ENCODE measurements at places on chromosomes 3 and 15.

GRCh38 chr15:50377867-50378751, 23.1 kb upstream of the GABPB1 start:
- no peak for DNase-seq

GRCh38 chr3:46479021-46479420, 14.3 kb upstream of the LTF start:
- DNase-seq: no peak

DNA sequence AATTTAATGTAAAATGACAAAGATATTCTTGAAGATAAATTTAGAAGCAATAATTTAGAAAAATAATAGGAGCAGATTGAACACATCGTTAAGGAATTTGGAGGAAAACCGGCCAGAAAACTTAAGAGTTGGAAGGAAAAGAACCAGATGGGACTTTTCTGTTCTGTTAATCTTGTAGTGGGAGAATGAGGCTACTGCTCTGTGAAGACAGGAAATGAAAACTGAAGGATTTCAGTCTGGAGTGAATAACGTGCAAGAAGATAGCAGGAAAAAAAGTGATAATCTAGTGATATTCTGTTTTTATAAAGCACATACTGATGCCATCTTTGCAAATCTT, 74.2 kb downstream of the DPPA2 start:
- DNase-seq: no peak

DNA sequence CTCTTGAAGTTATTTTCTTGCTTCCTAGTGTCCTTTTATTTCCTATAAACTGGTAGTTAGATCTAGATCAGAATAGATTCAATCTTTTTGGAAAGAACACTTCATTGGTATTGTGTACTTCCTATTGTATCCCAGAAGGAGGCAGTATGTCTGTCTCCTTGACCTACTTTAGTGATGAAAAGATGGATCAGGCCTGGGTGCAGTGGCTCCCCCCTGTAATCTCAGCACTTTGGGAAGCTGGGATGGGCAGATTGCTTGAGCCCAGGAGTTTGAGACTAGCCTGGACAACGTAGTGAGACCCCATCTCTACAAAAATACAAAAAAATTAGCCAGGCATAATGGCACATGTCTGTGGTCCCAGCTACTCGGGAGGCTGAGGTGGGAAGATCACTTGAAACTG, 12.0 kb downstream of the BSN start:
- no peak for DNase-seq

DNA sequence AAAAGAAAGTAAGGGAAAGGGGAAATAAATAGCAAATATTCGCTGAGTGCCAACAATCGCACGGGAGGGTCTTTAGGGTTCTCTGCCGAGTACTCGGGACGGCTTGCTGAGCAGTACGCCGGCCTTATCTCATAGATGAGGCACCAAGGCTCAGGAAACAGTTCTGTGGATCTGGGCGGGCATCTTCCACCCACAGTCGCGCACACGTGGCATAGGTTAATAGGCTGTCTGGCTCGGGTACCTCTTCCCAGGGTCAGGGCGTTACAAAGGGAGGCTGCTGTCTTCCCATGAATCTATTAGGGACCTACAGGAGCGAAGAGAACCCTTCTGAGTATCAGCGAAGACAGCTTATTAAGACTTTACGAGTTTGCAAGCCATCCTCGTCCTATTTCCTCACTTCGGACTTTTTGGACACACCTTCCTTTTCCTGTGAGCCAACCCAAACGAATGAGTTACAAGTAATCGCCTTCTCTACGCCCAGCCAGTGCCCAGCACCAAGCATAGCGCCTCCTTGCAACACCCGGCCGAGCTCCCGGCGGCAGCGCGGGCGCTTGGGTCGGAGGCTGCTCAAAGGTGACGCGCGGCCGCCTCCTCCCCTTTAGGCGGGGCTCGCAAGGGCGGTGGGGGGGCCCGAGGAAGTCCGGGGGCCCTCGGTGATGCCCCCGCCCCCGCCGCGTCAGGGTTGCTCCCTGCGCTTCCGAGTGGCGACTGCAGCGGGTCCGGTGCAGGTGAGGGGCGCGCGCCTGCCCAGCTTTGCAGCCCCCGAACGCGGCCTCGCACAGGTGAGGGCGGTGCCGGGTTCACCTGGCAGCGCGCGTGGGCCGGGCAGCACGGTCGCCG, at the start of gene MCTP2:
Gene MCTP2, plus strand, starts transcription at position 679 of the 840 bp plus-strand sequence. CDS start 66,705 bp downstream, outside the sequence.
- DNase-seq: no peak

GRCh38 chr15:69094124-69094921, 66.1 kb upstream of the GLCE start:
- no peak for DNase-seq

- DNase-seq: no peak
These were observed 621.7 kb downstream of the ZPLD1 start for GRCh38 chr3:103056542-103056941.

- no peak for DNase-seq
These were observed 13.4 kb downstream of the B3GNT5 start for GRCh38 chr3:183266454-183266853.

DNA sequence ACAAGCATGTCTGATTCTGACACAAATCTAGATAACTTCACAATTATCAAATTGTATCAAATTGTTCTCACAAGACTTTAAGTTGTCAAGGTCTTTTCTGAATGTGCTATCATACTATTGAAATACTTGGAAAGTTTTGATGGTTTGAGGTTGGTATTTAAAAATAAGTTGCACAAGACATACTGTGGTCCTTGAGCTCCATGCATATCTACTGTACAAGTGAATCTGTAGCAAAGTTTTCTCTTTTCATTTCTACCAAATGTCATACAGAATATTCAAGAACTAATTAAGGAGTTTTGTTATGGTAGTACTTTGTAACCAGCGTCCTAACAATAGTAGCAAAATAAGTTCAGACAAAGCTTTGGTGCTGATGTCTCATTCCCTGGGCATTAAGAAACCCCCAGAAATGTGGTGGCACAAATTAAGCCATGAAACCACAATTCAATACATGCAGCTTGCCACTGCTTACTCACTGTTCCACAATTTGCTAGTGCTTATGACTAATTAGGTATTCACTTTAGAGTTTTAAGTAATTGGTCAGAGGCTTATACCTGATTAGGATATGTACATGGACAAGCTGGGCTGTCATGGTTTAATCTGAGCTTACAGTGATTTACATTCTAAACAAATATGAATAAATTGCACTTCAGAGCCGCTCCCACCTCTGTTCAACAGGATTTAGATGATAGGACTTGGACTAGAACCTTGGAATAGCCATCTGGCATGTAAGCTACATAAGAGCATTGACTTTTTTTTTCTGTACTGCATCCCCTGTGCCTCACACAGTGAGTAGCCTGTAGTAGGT, 8.8 kb downstream of the TBC1D23 start:
- no peak for DNase-seq

GRCh38 chr3:153615863-153616262, 453.8 kb downstream of the RAP2B start:
- no peak for DNase-seq

DNA sequence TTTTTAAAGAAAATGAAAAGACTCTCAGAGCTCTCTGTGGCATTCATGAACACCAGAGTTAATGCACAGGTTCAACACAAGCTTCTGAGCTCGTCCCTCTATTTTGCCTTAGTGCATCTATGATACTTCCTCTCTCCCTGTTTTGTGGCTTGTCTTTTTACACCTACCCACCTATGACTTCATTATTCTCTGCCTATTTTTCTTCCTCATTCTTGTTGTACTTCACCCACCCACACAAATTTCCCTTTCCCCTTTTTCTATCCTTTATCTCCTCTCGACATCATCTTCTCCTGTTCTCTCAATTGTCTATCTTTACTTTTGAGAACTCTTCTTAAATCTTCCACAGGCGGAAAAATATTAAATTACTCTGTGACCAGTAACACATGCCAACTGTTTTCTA, 48.6 kb downstream of the OR5H15 start:
- no peak for DNase-seq

DNA sequence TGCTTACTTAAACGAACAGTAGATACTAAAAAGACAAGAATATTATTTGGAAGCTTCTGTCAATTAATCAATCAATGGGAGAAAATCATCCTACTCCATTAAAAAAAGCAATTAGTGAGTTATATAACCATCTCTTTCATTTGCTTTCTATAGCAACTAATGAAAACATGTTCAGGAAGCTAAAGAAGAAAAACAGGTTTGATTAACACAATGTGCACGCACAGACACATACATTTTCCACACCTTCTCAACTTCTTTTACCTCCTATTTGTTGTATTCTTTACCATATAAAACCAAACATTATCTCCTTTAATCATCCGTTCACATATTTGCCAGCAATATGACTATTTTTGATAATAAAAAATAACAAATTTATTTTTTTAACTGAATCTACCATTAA, 111.3 kb downstream of the GBE1 start:
- no peak for DNase-seq

DNA sequence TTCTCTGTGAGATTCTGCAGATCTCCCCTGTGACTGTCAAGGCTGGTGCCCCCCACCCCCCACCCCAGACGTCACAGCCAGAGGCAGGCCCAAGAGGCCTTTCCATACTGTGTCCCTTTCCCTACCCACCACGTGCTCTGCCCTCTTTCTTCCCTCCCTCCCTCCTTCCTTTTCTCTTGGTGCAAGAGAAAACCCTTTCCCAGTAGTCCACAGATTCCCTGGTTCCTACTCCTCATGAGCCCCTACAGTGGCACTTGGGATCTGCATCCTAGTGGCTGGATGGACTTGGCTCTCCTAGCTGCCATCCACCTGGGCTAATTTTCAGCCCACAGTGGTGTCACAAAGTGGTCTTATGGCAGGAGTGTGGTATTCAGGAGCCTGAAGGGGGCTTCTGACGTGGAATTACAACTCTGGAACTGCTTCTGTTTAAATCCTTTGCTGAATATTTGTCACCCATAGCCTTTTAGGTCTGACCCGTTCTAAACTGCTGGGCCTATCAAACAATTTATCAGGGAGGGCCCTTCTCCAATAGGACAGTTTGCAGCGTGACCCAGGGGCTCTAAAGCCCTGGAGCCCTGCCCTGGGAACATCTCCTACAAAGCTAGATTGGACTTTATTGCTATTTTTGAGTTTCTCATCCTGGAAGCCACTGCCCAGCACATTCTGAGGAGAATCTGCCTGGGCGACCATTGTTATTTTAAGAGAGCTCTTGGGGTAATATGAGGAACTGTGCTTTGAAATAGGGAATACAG, 35.3 kb downstream of the KLF13 start:
- no peak for DNase-seq

GRCh38 chr15:39888809-39889208, 31.3 kb downstream of the GPR176 start:
- no peak for DNase-seq

Measured in NCI-H1694 (cell line).